D721Med (cell line): ENCODE measurements at places on chromosomes 4 and X.

- DNase-seq, result no peak
Measured at GRCh38 chr4:122889726-122890125, 32.7 kb downstream of the NUDT6 start.

DNA sequence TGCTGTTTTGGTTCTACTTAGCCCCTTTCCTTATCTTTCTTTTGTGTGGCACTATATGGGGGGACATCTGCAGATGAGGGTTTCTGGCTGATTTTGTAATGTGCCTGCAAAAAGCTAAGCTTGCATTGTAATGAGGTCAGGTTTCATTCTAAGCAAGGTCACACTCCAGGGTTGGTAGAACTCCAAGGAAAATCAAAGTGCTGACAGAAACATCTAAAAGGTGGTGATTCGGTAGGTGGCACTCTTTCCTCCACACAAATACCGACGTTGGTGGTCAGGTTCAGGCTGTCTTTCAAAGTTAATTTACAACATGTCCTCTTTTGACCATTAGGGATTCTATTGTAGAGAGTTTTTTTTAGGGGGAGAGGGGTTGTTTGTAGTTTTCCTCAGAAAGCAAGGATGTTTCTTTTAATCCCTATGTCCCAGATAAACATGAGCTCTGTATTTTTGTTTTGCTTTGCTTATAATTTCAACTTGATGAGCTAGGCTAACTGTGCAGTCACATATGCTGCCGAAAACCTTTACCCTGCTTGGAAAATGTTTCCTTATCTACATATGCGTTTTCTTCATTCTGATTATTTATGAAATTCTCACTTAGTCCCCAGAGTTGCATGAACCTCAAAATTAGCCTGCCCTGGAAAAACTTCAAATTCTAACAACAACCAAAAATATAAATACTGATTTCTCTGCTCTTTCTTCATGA is 434.2 kb downstream of the PPARGC1A start:
- DNase-seq, result no peak

GRCh38 chr4:56844802-56845580 is 23.5 kb upstream of the SPINK2 start:
- no peak for DNase-seq

GRCh38 chr4:2298532-2298991 is 36.7 kb upstream of the MXD4 start:
- DNase-seq, result no peak

DNA sequence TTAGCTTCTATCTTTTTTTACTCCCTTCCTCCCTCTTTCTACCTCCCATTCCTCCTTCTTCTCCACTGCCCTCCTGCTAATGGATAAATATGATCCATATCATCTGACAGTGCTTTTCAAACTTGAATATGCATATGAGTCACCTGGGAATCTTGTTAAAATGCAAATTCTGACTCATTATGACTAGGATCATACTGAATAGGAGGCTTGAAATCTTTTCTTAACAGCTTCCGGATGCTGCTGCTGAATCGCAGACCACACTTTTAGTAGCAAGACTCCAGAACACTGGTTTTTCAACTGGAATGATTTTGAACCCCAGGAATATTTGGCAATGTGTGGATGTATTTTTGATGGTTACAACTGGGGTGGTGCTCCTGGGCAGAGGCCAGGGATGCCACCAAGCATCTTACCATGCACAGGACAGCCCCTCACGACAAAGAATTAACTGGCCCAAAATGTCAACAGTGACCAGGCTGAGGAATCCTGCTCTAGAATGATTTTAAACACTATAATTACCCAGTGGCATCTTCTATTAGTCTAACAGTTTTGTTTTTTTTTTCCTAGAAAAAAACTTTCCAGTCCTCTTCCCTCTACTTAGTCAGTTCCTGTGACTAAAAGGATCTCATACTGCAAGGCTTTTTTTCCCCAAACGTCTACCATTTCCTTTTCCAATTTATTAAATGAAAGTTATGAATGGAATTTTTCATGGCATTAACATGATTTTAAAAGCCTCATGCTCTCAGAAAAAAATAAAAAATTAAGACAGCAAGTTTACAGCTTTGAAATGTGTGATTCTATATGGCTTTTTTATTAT is 10.6 kb upstream of the PYURF start:
- no peak for DNase-seq

DNA sequence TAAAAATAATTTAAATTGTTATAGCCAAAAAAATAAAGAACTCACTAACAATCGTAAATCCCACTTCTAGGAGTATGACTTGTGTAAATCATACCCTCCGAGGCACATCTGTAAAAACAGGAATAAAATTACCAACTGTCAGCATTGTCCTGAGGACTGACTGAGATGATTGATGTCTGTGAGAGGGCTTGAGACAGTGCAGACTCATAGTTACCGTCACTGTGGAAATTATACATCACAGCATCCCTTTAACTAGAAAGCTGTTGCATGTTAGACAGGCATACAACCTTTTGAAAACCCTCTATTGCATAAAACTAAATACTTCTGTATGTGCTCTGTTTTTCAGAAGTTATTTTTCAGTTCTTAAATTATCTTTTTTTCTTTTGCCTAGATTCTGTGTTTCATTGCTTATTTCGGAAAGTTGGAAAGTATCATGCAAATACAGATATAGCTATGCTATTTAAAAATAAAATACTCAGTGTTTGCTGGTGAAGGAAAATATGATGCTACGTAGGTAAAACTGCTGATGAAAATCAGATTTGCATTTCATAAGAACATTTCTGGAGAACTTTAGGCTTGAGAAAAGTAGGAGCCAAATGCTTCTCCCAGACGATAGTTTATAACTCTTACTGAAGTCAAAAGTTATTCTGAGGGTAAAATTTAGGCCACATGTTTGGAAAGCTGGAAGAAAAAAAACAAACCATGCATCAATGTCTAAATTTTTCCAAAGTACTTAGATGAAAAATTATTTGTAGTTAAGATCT is 13.6 kb upstream of the RBPJ start:
- no peak for DNase-seq

GRCh38 chr4:61320154-61320553 is 120.0 kb downstream of the ADGRL3 start:
- no peak for DNase-seq

GRCh38 chr4:620201-620600 is 5.2 kb upstream of the PDE6B start:
- no peak for DNase-seq

GRCh38 chr4:53788011-53788410 is 196.7 kb upstream of the LNX1 start:
- no peak for DNase-seq

GRCh38 chr4:138499627-138500026 is 257.5 kb upstream of the SLC7A11 start:
- DNase-seq, result no peak

DNA sequence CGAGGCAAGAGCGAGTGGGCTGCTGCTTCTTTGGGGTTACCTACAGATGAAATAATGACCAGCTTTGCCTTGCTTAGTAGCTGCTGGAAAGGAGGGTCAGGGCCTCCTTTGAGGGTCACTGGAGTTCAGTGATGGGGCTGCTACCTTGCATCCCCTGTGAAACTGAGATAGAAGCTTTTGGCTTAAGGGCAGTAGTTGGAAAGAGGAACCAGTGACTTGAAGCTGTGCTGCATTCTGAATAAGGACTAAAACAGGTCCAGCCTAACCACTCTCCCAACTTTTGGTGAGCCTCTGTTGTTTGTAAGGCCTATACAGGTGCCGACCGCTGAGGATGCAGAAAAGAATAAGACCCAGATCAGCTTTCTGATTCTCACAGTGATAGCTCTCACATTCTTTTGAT is 41.2 kb downstream of the RASL11B start:
- no peak for DNase-seq

- DNase-seq, result no peak
Measured at GRCh38 chr4:14386196-14386595, 616.1 kb upstream of the CPEB2 start.

DNA sequence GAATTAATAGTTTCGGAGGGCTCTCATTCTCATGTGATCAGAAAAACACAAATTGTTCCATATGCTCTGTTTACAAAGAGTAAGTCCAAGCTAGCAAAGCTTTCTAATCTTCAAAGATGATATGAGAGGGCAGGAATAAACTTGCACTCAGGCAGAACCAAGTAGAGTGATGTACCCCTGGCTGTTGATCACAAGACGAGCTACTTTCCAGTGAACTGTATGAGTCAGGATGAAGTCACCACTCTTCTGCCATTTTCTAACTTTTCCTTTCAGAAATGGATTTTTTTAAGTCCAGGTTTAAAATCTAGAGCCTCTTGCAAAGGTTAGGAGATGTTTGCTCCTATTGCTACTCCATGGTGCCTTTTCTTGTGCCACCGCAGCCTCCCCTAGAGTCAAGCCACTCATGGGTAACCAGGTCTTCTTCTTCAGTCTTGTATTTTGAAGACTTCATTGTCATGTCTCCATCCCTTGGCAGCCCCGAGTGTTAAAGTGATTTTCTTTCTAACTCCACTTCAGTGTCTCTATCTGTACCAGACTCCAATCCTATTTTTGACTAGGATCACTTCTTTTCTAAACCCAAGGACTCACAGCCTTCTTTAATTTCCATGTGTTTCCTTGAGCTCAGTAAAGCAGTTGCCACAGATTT is 171.9 kb upstream of the GALNT7 start:
- DNase-seq, result no peak

DNA sequence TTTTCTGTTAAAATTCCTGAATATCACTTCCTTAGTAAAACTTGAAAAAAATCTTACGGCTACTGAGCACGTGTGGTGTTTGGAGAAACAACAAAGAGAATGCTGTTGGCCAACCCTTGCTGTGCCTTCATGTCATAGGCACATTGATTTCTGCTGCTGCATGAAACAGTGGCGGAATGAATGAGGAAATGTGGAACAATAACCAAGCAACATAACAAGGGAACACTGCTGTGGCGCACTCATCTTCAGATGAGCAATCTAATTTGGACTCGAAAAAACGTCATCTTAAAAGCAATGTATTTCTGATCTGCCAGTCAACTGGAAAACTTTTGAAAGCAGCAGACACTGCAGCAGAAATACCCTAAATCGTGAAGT is 51.4 kb downstream of the PROM1 start:
- DNase-seq, result no peak

DNA sequence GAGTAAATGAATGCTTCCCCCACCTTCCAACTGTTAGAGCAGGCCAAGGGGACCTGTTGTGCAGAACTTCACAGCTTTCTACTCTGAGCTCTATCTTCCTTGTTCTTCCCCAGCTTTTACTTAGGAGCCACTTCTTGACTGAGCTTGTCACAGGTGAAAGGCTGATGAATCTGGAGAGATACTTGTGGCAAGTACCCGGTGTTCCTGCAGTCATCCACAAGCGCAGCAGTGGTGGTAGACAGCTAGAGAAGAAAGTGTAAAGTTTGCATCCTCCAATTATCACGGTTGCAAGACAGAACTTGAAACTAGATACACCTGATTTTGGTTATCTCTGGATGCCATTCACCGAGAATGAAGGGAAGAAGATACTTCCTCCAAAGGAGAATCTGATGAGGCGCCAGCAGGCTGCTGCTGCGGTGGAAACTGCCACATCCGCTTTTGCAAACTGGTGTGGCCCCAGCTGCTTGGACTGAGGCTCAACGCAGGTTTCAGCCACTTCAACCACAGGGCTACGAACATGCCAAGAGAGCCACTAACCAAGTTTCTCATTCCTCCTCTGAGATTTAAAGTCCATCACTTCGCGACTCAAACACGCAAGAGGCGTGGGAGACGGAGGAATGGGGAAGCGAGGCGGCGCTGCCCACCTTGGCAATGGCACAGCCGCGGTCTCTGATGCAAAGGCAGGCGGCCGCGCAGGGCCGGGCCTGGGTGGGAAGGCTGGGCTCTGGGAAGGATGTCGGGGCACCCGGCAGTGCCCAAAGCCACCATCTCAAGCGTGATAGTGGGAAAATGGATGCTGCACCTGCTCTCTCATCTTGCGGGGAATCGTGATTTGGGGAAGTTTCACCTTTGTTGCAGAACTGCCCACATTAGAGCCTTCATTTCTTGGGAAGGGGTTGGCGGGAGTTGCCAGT is 1.3 kb upstream of the FHIP1A start:
- no peak for DNase-seq

- no peak for DNase-seq
Measured at GRCh38 chr4:108029731-108030130, 40.0 kb downstream of the HADH start.

- no peak for DNase-seq
Measured at GRCh38 chr4:141912831-141913230, 276.4 kb downstream of the IL15 start.

- DNase-seq, result no peak
Measured at GRCh38 chr4:57064811-57065711, 45.1 kb downstream of the IGFBP7 start.

GRCh38 chrX:108018656-108019381 is 26.0 kb upstream of the VSIG1 start:
- no peak for DNase-seq

GRCh38 chrX:40132751-40133150 is 35.0 kb upstream of the BCOR start:
- DNase-seq, result no peak

DNA sequence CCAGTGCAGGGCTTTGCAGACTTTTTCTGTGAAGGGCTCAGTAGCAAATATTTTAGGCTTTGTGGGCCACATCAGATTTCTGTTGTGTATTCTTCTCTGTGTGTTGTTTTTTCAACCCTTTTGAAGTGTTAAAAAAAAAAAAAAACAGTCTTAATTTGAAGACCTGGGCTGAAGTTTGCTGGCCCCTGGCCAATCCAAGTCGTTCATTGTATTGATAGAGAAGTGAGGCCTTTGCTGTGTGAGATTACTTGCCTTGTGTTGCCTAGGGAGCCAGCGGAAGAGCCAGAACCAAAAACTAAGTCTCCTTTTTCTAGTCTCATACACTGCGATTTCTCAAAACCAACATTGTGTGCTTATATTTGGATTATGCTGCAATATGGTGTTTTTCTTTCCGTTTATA is 46.9 kb downstream of the MTM1 start:
- DNase-seq, result no peak
